HFFc6 (cell line): ENCODE measurements at places on chromosomes 6 and 20.

DNA sequence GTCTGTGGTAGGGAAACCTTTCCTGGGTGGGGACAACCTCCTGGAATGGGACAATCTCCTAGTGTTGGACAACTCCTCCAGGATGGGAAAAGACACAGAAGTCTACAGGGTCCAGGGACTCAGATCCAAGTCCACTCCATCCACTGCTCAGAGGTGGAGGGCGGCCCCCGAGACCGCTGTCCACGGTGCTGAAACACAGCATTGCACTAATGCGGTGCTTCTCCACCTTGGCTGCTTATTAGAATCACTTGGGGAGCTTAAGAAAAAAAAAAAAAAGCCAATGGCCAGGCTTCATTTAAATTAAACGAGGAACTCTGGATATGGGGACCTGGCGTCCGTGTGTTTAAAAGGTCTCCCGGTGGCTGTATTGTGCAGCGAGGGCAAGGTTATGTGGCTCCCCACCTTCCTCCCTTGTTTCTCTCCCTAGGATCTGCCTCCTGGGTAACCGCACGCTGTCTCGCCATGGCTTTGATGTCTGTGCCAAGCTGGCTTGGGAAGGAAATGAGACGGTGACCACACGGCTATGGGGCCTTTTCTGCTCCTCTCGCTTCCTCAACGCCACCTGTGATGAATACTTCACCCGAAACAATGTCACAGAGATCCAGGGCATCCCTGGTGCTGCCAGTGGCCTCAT is 12.0 kb downstream of the SLC12A5 start:
- peak; percentile 24 for DNase-seq

- no peak for DNase-seq
These were observed 7.3 kb upstream of the RAET1L start for GRCh38 chr6:150032598-150032997.

DNA sequence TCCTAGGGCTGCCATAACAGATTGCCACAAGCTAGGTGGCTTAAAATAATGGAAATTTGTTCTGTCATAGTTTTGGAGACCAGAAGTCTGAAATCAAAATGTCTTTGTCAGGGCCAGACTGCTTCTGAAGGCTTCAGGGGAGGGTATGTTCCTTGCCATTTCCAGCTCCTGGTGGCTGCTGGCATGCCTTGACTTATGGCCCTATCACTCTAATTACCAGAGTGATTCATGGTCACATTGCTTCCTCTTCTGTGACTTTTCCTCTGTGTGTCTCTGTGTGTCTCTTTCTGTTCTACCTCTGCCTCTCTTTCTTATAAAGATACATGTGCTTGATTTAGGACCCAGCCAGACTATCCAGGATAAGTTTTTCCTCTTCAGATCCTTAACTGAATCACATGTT is 635.2 kb upstream of the IMPG1 start:
- no peak for DNase-seq

DNA sequence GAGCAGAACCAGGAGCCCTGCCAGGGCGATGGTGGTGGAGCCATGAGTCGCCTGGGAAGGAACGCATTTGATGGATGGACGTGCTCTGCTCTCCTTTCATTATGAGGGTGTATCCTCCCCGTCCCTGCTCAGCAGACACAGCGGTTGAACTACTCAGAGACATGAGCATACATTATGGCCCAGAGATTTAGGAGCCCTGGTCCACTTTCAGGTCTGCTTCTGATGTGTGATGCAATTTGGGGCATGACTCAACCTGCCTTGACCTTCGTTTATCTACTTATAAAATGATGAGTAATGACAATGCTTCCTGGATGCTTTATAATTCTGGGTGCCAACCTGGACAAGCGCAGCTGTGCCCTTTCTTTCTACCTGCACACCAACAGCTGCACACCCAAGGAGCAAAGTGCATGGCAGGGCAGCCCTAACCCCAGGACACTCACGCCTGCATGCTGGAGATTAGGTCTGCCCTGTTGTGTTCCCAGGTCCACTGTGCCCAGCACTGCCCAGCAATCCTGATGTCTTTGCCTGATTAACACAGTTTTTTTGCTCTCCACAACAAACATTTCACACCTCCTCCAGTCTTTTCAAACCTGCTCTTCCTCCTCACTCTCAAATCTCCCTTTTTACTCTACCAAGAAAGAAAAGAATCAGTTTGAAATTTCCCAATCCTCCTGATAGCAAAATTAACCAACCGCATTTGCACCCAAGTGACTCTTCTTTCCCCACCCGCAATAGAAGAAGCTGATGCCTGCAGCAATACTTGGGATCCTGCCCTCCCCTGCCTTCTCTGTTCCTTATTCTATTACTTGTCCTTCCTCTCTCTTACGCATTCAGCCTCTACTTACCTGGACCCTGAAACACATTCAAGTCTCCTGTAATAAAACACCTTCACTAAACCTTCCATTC is 81.2 kb downstream of the EZR start:
- peak; percentile 42 for DNase-seq

DNA sequence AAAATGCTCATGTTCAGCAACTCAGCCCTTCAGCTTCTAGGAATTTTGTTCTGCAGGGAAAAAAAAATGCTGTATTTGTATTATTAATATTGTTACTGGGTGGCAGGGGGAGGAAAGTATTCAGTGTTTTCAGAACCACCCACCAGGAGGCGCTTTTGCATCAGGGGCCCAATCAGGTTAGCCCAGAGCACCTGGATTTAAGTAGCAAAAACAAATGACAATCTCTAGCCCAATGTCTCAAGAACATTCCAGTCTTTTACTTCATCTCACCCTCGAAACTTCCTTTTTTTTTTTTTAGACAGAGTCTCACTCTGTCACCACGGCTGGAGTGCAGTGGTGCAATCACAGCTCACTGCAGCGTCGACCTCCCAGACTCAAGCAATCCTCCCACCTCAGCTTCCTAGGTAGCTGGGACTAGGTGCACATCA is 635 bp upstream of the C20orf203 start:
- DNase-seq: peak; percentile 32

DNA sequence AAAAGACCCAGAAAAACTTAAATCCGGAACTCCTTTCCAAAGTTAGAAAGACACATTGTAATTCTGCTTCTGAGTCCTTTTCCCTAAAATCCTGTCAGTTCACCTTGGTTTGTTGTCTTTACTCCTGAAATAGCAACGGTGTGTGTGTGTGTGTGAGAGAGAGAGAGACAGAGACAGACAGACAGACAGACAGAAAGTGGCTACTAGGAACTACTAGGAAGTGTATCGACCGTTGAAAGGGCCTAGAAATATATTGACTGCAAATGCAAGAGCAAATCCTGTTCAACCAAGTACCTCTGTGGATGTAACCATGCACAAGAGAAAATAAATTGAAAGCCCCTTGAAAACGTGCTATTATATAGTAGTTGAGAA is 100.0 kb upstream of the MLIP start:
- DNase-seq: no peak

GRCh38 chr6:25314509-25315175 is 35.5 kb downstream of the CARMIL1 start:
- no peak for DNase-seq

- DNase-seq: no peak
These were observed 414 bp downstream of the SIM1 start for GRCh38 chr6:100464162-100464851.

DNA sequence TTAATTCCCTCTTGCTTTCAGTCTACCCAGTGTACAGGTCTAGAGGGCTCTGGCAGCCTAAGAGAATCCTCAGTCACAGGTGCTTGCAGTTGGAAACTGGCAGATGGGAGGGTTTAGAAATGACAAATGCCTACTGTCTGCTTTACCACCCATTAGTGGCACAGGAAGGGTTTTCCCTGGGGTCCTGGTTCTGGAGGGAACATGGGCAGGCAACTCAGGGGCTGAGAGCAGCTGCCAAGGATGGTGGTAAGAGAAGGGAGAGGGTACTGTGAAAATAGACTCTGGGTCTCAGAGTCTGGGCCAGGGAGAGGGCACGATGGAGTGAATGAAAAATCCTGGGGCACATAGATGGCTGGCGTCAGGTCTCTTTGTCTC is 103.5 kb downstream of the TCP11 start:
- DNase-seq: no peak

DNA sequence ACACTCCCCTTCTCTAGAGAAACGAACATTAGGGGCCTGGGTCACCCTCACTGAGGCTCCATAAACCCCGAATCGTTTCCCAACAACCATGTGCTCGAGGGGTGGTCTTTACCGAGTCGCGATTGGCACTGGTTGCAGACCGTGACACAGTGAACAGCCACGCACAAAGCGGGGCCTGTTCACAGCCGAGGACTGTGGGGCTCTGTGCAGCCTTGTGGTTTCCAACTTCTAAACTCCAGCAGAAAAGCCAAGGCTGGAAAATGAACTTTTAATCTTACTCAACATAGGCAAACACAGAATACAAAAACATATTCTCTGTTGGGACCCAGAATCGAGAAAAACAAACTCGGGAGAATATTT is 19.0 kb downstream of the RRBP1 start:
- no peak for DNase-seq

DNA sequence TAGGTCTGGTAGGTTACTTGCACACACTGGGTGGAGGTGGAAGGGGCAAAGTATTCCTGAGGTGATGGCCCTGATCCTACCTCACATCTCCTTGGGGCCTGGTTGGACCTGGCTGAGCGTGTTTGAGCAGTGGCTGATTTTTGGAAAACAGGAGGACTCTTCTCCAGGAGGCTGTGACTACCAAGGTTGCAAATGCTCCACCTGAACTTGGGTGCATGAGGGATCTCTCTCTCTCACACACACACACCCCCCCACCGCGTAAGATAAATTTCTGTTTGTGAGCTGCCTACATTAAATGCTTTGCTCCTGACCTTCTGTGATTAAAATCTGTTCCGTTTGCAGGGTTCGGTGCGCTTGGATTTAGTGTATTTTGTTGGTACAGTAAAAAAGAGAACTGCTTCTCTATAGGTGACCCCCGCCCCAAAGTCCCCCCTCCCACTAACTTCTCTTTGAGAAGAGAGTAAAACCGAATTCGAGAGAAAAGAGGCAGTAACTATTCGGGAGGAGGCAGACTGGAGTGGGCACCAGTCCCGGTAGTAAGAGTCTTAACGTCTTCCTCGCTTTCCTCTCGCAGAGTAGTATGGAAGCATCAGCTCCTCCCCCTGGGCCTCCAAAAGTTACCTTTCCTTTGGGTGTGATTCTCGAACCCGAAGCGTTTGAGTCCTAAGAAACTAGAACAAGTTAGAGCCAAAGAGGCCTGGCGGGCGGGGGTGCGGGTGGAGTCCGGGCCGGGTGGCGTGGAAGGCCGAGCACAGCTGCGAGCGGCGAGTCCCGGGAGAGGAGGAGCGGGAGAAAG is 585 bp upstream of the DSE start:
- DNase-seq: no peak

GRCh38 chr6:139597771-139598755 is 223.6 kb upstream of the CITED2 start:
- peak; percentile 97 for DNase-seq
